Activated naive CD4-positive, alpha-beta T cell (primary cell): ENCODE measurements at places on chromosomes 11 and 22.
A peak's percentile ranks its signal among the peaks of the same experiment; 100 is the strongest.

DNA sequence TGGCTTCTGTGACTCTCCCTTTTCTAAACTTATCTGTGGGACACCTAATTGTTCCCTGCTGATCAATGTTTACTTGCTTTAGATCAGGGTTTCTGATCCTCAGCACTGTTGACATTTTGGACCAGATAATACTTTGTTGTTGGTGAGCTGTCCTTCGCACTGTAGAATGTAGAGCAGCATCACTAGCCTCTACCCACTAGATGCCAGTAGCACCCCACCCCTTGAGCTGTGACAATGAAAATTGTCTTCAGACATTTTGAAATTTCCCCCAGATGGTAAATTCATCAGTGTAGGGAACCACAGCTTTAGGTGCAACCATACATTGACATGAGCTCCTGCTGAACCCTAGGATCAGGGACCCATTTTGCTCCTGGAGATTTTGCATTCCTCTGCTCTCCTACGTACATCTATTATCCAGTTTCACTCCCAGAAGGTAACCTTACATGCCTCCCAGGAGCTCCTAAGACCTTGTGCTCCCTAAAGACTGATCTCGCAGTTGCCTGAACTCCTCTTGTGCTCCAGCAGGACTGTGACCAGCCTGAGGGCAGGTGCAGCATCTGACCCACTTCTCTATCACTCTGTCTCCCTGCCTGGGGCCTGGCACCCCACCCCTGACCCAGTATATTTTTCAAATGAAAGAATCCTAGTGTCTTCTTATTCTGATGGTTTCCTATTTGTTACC is 107.8 kb downstream of the FAR1 start:
- peak; percentile 21 for DNase-seq

DNA sequence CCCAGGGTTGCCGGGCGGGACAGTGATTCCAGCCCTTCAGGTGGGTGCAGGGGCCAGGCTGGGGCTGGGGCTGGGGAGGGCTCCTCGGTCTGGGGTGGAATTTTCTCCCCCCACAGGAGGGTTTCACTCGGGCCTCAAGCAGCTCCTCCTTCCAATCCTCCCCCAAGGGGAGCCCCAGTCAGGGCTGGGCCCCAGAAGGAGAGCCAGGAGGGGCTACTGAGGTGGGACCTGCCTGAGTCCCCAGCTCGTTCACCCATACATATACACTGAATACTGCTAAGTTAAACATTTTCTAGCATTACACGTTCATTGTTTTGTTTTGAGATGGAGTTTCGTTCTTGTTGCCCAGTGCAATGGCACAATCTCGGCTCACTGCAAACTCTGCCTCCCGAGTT is 1.5 kb upstream of the CRACR2B start:
- no peak for DNase-seq

DNA sequence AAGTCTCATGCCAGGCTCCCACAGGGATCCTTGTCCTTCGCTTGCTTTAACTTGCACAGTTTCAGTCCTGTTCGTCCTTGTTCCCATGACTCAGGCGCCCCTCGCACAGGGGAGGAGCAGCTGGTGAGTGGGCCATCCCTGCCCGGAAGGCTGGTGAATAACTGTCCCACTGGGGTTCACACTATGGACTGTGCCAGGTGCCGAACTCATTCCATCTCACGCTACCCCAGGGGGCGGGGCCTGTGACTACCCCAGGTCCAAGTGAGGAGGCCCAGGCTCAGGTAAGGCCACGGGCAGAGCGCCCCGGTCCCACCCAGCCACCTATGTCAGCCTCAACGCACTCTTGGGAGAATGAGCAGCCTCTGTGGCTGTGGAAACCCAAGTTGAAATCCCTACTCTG is 7.2 kb upstream of the CARD10 start:
- DNase-seq, result no peak

DNA sequence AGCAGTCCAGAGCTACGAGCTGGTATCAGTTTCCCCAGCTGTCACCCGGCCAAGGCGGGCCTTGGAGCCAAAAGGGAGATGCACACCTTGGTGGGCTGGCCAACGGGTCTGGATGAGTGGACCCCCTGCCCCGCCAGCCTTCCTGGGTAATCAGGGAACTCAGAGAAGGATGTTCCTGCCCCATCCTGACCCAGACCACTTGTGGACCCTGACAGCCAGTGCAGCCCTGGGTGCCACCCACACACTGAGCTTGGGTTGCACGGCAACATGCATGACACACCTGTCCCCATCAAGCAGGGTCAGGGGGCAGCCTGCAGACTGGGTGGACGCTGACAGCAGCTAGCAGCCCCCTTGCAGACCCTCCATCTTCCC is 8.6 kb downstream of the SLC25A1 start:
- no peak for DNase-seq

- no peak for DNase-seq
Measured at GRCh38 chr11:82747471-82747870, 13.8 kb upstream of the FAM181B start.

DNA sequence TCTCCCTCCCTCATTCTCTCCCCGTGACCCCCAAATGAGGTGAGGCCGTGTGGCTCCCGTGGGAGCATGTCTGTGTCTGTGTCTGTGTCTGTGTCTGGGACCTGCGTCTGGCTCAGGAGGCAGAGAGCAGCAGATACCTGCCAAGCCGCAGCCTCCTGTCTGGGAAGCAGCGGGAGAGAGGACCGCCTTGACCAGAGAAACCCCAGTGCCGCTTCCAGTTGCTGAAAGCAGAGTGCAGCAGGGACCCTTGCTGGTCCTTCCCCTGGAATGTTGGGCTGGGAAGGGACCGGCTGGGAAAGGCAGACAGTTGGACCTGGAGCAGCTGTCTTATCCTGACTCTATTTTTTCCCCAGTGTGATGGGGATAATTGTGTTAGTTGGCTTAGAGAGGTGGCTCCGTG is 525 bp downstream of the CSDC2 start:
- no peak for DNase-seq

DNA sequence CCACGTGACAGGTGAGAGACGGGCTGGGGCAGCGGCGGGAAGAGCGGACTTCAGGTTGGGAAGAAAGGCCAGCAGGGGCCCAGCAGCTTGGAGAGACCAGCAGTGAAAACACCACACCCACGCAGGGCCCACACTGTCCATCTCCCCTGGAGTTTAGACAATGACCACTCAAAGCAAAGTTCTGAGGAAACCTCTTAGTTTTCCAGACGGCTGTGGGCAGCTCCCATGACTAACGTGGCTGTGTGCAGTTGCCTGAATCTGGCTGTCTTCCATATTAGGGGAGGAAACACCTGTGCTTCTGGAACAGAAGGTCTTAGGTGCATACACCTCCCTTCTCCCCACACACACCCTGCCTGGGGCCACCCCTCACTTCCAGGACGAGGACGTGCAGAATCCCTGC is 70.6 kb upstream of the TTLL12 start:
- no peak for DNase-seq

DNA sequence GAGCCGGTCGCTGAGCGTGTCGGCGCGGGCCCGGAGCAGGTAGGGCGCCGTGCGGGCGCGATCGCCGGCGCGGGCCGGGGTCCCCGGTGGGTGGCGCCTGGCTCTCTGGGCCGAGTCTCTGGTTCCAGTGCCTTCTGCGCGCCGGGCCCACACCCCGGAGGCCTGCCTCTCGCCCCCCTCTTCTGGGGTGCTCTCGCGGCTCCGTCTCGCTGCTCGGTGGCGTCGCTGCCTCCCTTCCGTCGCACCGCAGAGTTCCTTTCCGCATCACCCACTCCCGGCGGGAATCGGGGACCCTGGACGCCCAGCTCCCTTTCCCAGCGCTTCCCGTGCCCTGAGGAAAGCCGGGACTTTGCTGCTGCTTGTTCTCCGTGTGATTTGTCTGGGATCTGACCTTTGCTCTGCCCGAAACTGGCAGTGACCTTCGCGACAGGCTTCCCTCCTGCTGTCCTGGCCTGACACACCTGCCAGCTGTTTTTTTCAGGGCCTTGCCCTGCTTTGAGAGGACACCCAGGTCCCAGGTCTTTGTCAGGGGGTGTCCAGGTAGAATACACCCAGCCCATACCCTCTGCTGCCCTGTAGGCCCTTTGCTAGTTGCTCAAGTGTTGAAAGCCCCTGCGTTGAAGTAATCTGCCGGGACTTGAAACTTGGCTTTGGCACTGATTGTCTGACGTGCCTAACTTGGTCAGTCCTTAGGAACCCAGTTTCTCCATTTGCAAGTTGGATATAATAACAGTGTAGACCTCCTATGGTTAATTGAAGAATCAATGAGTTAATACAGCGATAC is 711 bp downstream of the FDX1 start:
- DNase-seq, result peak; percentile 38

GRCh38 chr11:129268371-129268770 is 76.2 kb upstream of the ARHGAP32 start:
- DNase-seq, result no peak

GRCh38 chr11:76771446-76772099 is 11.6 kb upstream of the TSKU start:
- no peak for DNase-seq

GRCh38 chr11:23873406-23873805 is 623.4 kb upstream of the LUZP2 start:
- DNase-seq, result no peak

GRCh38 chr11:65445101-65445603 is 22.6 kb downstream of the NEAT1 start:
- no peak for DNase-seq

GRCh38 chr11:118295815-118296454 is 8.6 kb upstream of the CD3E start:
- no peak for DNase-seq

- no peak for DNase-seq
Measured at GRCh38 chr11:65210361-65210731, 28.6 kb downstream of the CAPN1 start.

DNA sequence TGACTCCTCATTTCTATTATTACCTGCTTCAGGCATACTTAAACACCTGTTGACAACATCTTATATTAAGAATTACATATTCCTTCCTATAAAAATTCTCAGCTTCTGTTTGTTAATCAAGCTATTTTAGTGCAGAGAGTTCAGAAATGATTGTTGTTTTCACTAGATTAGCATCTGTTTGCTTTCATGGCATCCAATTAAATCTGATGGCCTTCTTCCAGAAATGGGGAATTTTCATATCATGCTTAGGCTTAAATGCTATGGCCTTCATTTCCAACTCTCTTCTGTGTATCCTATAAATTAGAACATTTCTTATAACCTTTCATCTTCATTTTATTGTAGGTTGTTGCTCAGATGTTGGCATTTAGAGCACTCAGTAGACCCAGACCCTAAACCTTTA is 180.0 kb downstream of the WNT11 start:
- no peak for DNase-seq

DNA sequence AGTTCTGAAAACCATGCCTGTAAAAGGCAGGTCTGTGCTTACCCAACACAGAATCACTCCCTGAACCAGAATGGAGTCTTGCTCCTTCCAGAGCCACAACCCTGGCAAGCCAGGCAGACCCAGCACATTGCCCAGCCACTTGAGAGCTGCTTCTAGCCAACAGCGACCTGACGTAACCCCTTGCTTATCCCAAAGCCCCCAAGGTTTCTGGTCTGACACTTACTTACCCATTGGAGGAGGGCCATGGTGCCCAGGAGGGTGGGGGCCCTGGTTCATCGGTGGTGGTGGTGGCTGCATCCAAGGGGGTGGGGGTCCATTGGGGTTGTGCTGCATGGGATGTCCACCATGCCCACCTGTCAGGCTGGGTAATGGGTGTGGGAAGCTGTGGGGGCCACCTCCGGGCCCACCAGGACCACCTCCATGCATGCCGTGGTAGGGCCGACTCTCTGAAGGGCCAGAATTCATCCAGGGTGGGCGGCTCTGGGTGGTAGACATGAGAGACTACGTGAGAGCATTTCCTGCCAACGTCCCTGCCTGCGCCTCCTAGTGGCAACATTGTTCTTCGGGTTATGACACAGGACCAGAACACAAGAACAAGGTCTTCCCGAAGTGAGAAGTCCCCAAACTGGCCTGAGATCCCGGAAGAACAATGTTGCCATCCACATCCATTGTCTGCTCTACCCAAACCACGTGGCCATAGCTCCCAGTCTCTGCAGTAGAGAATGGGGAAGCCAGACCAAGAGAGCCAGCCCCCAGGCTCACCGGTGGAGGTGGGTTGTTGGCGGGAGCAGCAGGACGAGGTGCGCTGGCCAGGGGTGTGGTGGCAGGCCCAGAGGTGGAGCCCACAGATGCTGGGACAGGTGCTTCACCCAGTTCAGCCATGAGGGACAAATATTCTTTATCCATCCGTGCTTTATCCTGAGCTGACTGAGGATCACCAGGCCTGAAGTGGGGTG is 7.8 kb upstream of the PYGM start:
- DNase-seq, result peak; percentile 81

DNA sequence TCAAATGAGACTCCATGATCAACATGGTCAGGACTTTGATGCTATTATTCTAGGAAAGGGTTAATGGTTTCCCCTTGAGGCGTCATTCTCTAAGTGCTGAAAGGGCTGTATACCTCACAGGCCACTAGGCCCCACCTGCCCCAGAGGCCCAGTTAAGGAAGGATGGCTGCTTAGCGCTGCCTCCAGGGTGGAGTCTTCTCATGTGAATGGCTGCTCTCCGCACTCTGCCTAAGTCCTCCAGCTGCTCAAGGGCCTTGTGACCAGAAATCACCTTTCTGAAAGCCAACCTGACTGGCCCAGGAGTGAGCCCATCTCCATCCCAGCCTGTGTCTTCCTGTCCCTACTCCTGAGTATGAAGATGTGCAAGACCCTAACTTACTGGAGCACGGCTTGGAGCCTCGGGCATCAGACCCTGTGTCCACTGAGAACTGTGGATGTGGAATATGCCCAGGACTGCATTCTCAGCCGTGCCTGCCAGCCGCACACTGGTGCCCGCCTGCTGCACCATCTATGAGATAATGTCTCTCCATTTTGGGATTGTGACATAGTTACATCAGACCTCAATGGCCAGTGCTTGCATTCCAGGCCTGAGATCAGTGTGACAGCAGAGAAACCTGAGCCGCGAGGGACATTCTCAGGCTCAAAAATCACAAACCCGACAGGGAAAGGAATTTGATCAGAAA is 51.0 kb downstream of the SNX19 start:
- no peak for DNase-seq

DNA sequence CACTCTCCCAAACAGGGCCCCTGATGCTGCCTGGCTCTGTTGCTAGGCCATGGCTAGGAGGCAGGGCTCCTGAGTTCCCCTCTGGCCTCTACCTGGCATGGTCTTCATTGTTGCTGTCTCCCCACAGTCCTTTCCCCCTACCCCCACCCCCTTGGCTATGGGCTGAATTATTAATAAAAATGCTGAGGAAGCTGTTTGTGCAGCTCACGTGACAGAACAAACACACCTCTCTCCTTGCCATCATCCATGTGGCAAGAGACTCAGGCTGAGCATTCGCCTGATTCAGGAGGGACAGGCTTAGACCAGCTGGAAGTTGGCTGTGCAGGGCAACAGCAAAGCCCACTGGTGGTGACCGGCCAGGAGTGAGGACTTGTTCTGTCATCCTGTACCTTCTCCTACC is 4.2 kb upstream of the SYT7 start:
- DNase-seq, result no peak

DNA sequence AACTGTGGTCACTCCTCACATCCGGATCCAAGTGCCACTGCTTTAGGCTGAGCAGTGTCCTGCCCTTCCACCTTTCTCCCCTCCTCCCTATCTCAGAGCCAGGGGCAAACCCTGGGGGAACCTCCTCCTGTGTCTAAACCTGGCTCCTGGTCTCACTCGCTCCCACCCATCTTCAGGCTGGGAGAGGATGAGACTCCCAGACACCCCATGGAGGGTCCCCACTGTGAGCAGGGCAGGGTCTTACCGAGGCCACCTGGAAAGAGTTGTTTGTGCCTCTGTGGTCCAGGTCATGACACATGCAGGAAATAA is 93.6 kb downstream of the PDE2A start:
- DNase-seq, result no peak
